BJ (cell line): ENCODE measurements at places on chromosomes 5 and 9.

GRCh38 chr9:114155995-114156656 lies 789 bp downstream of the COL27A1 start:
- no peak for DNase-seq

GRCh38 chr5:14830210-14831005 lies 41.2 kb downstream of the ANKH start:
- no peak for DNase-seq

- no peak for DNase-seq
These were observed 224.0 kb downstream of the NTRK2 start for GRCh38 chr9:84893419-84894128.

DNA sequence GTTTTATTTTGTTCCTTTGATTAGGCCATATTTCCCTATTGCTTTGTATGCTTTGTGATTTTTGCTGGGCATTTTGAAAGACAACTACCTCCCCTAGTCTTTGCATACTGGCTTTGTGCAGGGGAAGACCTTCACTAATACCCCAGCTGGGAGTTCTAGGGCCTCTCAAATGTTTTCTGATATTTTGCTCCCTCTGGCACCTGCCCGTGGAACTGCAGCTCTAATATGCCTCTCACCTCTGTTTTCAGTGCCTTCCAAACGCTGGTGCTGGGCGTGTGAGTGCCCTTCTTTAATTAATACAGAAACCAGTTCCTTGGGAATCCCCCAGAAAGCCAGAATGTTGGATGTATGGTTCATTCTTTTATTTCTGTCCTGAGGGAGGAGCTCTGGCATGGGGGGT lies 204.5 kb downstream of the COMMD10 start:
- no peak for DNase-seq

DNA sequence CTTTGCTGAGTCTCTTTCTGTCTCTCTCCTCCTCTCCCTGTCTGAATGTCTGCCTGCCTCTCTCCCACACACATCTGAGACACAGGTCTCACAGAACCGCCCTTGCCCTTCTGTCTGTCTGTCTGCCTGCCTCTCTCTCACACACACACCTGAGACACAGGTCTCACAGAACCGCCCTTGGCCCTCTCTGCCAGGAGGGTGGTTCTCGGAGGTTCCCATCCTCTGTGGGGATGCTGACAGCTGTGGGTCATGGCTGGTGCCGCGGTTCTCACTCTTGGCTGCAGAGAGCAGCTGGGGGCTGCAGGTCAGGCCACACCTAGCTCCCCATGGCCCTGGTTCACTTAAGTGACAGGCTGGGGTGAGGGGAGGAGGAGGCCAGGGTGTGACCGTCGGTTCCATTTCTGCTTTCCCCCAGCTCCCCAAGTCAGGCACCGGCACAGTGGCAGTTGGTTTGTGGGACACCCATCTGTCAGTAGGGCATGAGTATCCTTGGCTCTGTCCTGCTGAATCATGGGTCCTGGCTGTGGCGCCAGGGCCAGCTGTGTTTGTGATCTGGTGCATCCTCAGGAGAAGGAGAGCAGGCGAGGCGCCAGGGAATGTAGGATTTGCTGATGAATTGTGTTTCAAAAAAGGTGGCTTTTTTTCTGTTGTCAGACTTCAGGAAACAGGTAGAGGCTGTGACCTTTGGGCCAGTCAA lies 42.3 kb upstream of the CLPTM1L start:
- DNase-seq = no peak
